Left forelimb (tissue), 1 donor: ENCODE measurements at places on chromosomes 2 and 18.

DNA sequence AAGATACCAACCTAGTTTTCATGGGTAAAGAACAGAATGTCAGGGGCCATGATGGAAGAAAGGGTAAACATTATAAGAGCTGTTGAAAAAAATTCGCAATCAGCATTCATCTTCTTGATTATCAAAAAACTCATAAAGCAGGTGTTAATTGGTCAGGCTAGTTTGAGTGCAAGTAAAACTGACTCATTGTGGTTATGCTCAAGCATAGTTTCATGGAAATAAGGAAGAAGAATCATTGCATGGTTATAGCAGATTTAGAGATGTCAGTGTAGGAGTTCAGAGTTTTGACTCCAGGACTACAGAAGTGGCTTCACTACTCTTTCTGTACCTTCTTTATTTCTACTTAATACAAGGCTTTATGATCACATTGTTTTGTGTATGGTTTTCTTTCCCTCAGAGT, 26.9 kb upstream of the CDH19 start:
- no peak for DNase-seq

DNA sequence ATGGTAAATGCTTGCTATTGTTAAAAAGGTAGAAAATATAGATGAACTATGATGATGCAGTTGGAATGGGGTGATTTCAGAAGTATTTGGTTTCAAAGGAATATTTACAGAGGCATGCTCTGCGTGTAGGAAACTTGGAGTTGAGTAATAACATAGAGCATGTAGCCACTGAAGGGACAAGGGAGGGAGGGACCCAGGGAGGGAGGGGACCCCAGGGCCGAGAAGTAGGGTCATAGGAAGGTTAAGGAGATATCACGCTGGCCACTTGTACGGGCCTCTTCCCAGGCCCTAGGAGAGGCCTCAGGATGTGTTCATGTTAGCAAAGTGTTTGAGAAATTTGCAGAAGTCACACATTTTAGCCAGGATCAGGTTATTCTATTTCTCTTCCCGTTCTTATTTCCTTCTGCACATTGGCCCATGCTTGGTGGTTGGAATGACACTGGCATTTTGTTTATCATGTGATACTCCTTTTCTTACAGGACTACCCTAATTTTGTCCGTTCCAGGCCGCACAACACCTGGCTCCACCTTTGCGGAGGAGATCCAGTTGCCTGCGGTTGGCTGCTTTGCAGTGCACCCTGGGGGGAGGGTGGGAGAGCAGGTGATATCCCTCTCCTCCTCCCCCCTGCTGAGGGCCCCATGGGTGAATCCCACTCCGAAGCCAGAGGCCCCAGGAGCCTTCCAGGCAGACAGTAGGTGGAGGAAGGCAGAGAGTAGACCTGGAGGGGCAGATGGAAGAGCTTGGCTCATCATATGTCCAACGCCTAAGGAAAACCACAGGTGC, 16.9 kb upstream of the ACKR3 start:
- no peak for DNase-seq

- no peak for DNase-seq
Measured at GRCh38 chr2:74756356-74756890, 77.5 kb upstream of the HK2 start.

DNA sequence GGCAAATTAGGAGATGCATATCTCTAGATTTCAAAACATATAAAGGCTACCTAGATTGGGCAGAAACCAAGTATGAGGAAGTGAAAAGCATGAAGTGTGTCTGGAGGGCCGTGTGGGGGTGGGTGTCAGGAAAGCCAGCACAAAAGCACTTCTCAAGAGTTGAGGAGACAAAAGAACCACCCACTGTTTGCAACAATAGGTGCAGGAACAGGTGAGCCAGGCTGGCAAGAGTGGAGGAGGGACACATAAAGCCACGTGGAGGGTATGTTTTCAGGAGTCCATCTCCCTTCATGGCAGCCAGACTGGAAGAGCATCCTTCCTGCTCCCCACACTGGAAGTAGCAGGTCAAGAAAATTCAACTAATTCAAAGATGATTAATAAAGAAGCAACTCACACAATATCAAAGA, 96.4 kb downstream of the CERS6 start:
- no peak for DNase-seq

DNA sequence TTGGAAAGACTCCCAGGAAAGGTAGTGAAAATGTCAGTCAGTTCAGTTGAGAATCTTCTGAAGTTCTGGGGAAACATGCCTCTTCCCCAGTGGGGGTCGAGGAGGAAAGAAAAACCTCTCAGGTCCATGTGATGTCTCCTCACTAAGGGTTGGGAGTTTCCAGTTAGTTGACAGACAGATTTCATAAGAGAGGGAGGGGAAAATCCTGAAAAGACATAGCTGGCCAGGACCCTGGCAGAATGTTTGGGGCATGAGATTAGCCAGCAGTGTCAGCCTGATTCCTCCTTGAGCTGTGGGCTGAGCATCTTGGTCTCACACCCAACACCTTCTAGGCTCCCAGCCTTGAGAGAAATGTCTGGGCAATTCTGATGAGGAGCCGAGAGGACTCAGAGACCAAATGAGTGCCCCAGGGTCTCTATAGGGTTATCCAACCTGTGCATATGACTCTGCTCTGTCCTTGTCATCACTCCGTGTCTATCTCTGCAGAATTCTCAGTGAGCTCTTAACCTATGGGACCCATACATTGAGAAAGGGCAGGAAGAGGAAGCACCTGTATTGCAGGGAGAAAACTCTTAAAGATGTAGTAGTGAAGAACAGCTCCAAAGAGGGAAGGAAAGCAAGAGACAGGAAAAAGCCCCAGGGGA, 13.9 kb downstream of the BMP10 start:
- DNase-seq, result no peak

- DNase-seq, result no peak
Measured at GRCh38 chr18:11948852-11949523, 32.3 kb upstream of the IMPA2 start.

DNA sequence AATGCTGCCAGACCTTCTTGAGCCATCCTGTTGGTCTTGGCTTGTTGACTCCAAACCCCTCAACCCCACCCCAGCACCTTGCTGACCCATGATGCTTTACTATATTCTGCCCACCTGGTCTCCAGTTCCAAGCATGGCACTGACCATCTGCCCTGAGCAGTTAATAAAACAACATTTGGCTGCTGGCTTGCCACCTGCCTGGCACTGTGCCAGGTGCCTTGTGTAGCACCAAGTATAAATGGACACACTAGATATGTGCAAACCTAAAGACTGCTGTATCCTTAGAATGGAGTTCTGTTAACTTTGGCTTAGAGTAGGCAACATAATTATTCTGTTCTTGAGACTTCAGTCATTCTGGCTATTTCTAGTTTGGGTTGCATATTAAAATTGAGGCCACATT, 91.4 kb downstream of the ACSL3 start:
- DNase-seq, result no peak

- DNase-seq, result no peak
Measured at GRCh38 chr18:59554796-59555335, 142.4 kb downstream of the CCBE1 start.

DNA sequence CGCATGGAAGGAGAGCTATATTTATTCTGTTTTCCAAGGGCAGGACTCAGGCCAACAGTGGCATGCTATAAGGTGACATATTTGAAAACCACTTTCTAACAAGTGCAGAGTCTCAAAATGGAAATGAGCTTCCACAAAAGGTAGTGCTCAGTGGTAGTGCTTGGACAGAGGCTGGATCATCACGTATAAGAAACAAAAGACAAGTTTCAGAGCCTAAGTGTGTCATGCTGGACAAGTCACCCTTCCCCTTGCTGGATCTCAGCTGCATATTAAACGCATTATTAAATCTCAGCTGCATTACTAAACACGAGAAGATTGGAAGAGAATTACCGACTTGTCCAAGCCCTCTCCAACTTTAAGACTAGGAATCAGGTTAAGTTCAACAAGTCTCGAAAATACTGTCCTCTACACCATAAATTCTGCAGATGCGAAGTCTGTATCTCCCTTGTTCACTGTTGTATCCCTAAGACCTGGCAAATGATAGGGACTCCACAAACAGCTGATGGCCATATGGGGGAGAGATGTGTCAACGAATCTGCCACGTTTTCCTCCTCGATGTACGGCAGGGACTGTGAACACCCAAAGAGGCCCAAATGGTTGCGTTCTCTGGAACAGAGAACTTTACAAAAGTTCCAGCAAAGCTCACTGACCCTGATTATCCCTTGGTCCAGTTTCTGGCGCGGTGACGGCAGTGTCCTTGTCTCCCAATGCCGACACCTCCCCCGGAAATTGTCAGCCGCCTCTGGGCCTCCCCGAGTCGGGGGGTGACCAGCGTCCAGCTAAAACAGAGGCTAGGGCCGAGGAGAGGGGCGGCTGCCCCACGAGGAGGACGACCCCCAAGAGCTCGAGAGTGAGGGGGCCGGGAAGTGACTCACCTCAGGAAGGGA, 611 bp downstream of the NOL10 start:
- DNase-seq, result no peak

- DNase-seq, result no peak
Measured at GRCh38 chr2:39706312-39706711, 40.6 kb downstream of the TMEM178A start.

DNA sequence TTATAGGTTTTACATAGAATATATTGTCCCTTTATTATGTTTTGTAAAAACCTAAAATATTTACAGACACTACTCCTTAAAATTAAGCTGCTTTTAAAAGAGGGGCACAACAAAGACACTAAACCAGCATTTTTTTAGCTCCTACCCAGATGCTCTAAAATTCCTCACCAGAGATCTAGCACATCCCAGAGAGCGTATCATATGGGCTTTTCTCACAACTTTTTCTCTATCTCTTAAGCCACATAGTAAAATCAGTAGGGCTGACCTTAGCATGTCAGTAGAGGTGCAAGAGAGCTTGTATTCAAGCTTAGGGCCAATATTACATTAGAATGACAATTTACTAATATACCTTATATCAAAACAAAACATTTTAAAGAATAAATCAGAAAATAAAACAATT, 216.3 kb downstream of the TMX3 start:
- no peak for DNase-seq

GRCh38 chr2:135494503-135494902, 36.5 kb downstream of the ZRANB3 start:
- no peak for DNase-seq

- peak; percentile 88 for DNase-seq
Measured at GRCh38 chr2:150485114-150485870, 2.2 kb downstream of the RND3 start.

GRCh38 chr2:228239207-228239906, 57.9 kb upstream of the SPHKAP start:
- no peak for DNase-seq

GRCh38 chr18:21853016-21853415, 112.4 kb downstream of the MIB1 start:
- DNase-seq, result no peak

GRCh38 chr2:138267902-138268254, 233.7 kb upstream of the SPOPL start:
- no peak for DNase-seq

DNA sequence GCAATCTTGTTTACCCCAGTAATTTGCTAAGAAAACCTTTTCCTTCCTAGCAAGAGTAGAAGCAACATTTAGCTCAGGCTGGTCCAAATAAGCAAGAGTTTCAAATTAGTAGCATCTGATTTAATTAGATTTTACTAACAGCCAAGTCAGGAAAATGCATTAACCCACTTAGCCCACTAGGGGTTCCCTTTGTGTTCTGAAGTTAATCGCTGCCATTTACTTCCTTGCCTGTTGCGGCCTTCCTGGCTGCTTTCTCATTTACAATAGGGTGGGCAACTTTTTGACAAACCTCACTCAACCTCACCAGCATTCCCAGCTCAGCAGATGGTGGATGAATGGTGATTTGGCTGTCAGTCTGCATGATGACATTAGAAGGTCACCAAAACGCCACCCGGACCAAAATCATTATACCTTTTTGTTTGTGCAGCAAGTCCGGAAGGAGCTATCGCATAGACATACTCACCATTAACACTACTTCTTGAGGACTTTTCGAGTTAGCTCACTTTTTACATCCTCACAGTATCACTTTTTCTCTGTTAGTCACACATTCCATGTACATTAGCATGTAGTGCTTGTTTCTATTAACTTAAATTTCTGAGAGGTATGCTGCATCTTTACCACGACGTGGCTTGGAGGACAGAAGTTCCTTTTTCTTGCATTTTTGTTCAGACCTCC, 101.5 kb upstream of the SETBP1 start:
- no peak for DNase-seq

DNA sequence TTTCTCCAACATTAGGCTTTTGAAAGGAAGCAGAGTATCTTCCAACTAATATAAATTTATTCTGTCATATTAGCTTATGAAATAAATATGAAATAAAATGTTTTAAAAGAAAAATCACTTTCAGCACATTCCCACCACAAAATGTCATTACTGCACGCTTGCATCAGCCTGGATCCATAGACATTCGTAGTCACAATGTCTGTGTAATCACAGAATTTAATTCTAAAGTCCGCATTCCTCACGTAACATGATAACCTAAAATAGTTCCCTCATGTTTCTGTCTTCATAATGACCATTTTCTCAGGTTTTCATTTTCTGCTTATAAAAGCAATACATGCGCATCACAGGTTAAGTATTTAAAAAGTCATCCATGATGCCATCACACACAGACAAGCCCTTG, 47.1 kb downstream of the HDAC4 start:
- DNase-seq, result no peak

DNA sequence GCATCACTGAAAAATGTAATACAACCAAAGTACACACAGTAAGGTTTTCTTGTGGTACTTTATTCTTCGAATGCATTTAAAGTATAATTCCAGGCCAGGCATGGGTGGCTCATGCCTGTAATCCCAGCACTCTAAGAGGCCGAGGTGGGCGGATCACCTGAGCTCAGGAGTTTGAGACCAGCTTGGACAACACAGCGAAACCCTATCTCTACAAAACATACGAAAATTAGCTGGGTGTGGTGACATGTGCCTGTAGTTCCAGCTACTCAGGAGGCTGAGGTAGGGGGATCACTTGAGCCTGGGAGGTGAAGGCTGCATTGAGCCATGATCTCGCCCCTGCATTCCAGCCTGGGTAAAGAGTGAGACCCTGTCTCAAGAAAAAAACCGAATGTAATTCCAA, 3.9 kb upstream of the TTC39C start:
- no peak for DNase-seq

- no peak for DNase-seq
Measured at GRCh38 chr2:239208465-239209180, 192.2 kb downstream of the HDAC4 start.

- no peak for DNase-seq
Measured at GRCh38 chr18:1994471-1994870, 576.8 kb downstream of the METTL4 start.

DNA sequence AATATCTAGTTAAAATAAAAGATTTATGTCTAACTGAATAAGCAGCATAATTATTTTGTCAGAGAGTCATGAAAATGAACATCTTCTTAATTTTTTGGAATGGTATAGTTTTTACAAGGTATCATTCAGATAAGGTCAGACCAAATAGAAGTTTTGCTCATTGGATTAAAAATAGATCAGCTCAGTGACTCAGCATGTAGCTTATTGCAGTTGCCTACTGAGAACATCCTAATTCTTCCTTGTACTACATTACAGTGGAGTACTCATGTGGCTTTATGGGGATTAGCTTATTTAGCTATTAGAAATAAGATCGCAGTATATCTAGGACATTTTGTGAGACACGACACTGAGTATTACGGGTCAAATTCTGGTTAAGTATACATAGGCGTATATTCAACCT, 38.2 kb upstream of the PPM1B start:
- no peak for DNase-seq

GRCh38 chr2:118729760-118730159, 117.7 kb downstream of the EN1 start:
- DNase-seq, result no peak
